ENCODE measurements at places on chromosomes 7 and 10.

- no peak for DNase-seq
Observed at GRCh38 chr10:27710014-27710413, 35.6 kb downstream of the MKX start.

DNA sequence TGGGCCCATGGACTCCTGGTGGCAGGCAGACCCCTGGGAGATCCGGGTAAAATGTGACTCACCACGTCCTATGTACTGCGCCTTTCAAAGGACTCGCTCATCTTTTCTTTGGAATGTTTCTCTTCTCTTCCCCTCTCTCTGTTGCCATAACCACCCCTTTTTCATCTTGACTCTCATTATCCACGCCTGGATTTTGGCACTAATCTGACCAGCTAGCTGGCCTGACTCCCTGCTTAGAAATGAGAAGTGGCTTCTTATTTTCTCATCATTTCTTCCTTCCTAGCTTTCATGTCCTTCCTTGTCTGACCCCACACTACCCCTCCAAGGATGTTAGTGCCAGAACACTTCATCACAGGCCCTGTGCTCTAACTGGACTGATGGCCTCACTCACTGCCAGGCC lies 98.0 kb upstream of the FAM171A1 start:
- no peak for DNase-seq

GRCh38 chr10:35041502-35041879 lies 48.6 kb downstream of the CUL2 start:
- DNase-seq = no peak

DNA sequence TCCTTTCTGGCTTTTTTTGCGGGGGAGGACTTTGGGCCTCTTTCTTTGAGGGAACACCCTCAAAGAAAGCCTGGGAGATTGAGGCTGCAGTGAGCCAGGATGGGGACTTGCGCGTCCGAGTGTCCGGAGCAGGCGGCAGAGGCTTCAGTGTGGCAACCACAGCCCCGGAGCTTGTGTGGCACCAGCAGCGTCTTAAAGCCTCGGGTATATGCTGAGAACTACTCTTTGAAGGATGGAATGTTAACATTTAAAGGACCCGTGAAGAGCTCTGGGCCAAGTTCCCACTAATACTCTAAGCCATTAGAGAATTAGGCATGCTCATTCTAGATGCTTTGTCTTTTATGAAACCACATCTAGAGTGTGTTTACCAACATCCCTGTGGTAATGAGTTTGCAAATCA lies 168.2 kb downstream of the SEPTIN7 start:
- no peak for DNase-seq

DNA sequence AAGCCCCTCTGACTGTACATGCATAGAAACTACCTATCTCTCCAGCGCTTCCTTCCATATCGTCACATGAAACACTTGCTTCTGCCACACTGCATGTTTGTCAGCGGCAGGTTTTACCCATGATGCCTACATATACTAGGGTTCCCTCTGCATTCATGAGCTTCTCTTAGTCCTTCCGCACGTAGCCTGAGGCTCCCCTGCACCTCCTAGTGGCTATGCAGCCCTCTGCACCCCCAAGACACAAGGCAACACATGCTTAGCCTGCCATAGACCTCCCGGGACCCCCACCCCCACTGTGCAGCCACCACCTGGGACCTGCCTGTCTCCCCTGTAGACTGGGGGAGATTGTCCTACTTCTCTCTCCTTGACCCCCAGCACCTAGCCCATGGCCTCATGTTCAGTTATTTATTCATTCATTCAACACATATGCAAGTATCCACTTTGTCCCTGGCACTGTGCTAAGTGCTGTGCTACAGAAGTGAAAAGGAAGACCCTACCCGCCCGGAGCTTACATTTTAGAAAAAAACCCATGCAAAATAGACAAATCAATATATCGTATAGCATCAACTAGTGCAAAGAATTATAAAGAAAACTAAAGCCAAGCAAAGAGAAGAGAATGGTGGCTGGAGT lies 23.5 kb downstream of the TMEM273 start:
- DNase-seq = no peak

DNA sequence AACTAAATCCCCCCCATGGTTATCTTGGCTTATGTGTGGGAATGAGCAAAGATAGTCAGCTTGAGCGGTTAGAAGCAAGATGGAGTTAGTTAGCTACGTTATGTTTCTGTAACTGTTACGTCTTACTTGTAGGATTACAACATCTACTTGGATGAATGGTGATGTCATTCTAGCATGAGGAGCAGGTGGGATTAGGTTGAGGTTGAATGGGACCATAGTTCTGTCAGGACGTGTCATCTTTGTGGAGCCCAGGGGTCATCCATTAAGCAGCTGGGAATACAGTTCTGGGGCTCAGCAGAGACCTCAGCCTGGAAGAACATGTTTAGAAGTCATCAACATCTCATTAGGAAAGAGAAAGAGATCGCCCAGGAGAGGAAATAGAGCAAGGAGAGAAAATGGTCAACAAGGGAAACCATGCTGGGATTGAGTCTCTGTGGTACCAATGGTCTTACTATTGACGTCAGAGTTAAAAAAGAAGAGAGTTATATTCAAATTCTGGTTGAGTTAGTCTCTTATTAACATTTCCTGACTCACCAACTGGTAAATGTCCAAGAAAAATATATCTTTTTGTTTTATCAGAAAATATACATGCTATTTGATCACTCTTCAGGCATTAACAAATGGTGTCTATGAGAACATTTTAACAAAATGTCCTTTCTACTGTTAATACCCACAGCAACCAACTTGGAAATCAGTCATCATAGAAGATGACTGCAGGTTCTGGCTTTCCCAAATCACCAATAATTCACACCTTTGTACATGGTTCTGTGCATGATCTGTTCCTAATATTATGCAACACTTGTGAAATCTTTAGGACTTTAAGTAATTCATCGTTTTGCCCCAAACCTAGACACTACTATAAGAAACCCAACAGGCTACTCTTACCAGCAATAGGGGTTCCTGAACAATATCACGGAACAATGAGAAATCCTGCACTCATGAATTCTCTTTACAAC lies 96.9 kb downstream of the KIAA1217 start:
- no peak for DNase-seq

GRCh38 chr10:12041766-12042408 lies 722 bp downstream of the UPF2 start:
- no peak for DNase-seq

DNA sequence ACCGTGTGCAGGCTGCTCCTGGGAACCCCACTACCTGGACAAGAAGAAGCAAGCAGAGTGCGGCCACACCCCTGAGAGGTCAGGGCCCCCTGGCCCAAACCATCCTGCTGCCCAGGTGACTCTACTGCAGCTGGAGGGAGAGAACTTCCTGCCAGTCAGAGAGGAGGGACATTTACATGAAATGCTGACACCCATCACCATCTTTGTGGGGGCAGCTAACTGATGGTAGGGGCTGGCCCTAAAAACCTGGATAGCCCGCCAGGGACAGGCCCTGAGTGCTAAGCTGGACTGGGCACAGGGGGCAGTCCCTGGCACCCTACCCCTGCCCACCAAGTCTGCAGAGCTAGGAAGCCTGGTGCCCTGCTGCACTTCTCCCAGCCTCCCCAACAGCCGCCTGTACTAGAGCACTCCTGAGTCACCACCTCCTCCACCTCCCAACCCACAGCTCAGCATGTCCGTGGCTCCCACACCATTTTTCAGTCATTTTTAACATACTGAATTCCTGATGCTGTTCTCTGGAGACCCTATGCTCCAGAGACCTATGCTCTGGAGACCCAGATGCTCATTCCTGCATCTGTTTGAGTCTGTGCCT lies 27.5 kb downstream of the DPCD start:
- no peak for DNase-seq

GRCh38 chr10:51733057-51733456 lies 33.7 kb upstream of the CSTF2T start:
- no peak for DNase-seq

DNA sequence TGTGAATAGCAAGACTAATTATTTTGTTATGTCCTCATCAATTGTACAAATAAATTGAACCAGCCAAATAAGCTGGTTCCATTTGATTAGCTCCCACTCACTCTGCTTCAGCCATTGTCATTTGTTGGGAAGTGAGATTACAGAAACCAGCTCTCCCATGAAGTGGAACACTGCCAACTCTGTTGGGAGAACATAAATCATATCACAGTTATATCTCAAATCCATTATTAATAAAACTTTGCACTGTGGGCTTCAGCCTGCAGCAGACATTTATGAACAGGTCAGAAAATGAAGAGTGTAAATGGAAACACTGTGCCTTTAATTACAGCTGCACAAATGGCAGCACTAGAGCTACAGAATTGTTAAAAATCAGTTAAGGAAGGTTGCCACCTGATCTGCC lies 46.7 kb upstream of the TEX47 start:
- DNase-seq = no peak

DNA sequence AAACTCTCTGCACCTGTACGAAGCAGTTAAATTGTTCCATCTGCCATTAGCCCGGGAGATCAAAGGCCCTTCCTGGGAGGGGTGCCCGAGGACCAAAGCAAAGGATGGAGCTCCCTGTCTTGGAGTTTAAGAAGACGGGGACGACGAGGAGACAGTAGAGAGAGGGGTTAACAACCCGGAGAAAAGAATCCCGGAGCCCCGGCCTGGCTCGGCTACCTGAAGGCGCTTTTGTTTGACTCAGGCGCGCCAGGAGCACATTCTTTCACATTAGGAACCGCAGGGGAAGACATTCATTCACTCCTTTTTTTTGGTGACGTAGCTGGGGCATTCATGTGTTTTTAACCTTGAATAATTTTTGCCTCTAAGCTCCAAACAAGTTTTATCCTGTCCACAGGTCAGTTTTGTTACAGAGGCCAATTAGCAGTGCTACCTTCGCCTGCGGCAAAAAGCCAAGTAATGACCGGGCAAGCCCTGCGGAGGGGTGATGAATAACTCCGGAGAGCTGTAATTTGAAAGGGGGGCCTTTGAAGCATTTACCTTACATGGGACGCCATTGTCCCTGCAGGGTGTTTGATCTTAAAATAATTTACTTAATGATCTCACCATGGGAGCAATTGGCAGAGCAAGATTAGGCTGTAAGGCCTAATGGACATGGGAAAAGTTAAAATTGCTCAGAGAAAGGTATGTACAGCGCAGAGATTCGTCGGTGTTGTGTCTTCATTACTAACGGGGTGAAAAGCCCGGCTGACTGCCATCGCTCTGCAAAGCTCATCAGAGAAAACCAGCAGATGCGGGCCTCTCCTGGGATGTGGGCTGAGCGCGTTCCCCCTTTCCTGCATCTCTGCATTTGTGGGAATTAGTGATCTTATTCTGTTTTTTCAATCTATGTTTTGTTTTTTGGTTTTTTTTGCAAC lies 258.0 kb upstream of the SP4 start:
- no peak for DNase-seq

DNA sequence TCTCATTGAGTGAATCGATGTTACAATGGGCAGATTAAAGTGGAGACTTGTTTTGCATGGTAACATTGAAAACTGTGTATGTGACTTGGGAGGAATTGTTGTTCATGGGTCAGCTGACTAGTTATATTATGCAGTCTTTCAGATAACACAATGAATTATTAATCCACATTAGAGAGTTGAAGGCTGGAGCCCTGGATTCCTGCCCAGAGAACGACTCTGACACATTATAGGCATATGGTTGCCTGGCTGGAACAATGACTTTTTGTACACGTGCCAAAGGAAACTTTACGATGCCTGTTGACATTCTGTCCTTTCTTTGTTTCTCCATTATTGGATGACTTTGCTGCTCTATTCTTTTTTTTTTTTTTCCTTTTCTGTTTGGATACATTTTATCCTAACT lies 52.3 kb upstream of the TMEM229A start:
- no peak for DNase-seq

- DNase-seq = peak; percentile 59
Observed at GRCh38 chr7:101017064-101017777, 2.7 kb upstream of the MUC17 start.

DNA sequence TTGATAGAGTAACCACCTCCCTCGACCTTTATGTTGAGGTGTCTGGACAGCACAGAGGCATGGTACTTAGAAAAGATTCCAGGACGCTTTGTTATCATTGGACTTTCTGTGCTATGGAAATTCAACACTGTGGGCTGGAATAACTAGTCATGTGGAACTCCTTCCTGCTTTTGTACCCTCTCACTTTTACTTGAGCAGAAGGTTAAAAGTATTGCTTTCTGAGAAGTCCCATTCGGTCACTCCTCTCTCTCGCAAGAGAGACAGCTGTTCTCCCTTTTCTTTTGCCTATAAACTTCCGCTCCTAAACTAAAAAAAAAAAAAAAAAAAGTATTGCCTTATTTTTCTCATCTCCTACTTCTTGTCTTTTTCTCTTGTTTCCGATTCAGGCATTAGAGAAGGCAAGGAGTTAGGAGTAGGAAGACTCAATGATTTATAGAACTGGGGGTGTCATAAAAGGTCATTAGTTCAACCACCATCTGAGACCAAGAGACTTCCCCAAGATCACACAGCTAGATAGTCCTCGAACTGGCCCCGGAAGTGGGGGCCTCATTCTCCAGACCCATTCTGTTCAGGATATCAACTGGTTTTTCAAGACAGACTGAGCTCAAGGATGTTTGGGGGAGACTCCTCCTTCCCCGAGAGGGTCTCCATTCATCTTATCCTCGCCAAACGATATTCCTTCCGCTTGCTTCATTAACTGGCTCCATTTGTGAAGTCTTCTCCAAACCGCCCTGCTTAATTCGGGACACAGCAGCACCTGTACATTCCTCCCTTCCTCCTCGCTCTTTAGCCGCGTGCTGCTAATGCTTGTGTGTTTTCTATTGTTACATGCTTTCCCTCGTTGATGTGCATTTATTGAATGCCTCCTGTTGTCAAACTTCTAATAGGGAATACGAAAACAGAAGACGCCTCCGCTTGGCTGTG lies 995 bp upstream of the INPP5F start:
- no peak for DNase-seq

DNA sequence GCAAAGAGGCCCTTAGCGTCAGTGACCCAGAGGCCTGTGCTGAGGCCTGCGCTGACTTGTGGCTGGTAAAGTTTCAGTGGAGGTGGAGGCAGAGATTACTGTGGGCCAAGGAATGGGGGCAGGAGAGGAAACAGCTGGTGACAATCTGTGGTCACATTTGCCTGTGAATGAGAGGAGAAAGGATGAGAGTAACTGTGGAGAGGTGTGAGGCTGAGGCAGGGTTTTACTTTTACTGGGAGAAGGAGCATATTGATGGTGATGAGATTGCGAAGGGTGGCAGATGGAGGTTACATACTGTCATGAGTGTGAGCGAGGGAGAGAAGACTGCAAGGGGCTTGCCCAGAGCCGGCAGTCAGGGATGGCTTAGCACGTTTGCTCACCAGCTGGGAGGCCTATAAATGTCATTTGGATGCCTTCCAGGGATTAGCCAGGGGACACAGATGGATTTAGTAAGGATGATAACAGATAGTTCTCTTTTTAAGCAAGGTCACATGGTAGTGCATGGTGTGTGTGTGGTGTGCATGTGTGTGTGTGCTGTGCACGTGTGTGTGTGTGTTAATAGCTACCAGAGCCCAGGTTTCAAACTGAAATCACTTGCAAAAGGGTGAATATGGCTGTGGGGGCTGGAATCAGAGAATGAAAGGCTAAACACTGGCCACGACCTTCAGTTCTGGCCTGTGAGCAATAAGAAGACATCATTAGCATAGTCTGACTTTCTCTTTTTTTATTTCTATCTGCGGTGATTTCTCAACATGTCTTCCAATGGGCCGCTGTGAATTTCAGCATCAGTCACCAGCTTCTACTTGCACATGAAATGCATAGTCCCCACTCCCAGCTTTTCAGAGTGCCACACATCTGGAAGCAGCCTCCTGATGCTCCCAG lies 291.5 kb upstream of the ZNF32 start:
- no peak for DNase-seq
